Thoracic aorta (tissue), 2 donors: ENCODE measurements at places on chromosomes 4 and X.

- no peak for DNase-seq
These were observed 23.1 kb downstream of the ATP11C start for GRCh38 chrX:139909712-139910111.

- no peak for DNase-seq
These were observed 71.3 kb downstream of the PRPS1 start for GRCh38 chrX:107699616-107700015.

DNA sequence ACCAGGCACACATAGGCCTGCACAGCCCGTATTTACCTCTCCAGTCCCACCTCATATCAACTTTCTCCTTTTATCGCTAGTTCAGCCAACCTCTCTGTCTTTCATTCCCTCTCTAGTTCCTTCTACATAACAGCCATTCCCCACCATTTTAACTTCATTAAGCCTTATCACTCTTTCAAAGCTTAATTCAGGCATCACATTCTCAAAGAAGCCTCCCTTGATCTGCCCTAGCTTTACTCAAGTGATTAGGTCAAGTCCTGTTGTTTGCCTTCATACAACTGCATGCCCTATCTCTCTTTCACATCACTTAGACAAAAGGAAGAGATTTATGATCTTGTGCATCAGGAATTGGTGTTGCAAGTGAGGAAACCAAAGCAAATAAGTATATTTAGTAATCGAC is 74.2 kb downstream of the ALPK1 start:
- DNase-seq: no peak

DNA sequence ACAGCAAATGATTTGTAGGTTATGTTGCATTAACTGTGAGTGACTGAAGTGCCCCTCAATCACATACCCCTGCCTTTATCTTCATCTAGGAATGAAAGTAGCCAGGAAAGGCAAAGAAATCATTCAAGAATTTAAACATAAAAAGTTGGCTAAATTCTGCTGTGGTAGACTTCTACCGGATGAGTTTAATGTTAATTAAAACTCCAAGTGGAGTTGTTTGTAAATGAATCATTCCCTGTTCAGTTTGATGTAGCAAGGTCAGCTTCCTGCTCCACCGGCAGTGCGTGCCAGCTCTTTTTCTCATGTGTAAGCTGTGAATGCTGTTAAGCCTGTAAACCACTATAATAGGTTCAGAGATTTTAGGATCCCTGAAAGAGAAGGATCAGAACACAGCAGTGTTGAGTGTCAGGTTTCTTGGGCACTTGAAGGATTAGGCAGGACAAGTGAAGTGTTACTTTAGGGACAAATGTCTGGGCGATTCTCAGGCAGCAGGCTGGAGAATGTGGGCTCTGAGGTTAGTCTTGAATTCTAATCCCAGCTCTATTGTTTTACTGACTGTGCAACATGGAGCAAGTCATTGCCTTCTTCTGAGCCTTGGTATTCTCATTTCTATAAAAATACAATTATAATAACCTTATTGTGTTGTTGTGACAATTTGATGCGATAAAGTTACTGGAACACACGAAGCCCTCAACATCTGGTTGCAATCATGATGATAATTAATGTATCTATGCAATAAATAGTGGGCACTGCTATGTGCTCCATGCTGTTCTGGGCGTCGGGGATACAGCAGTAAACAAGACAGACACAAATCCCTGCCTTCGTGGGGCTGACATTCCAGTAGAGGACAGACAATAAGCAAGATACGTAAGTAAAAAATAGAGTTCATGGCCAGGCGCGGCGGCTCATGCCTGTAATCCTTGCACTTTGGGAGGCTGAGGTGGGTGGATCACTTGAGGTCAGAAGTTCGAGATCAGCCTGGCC is 112.0 kb downstream of the SHROOM3 start:
- peak; percentile 14 for DNase-seq
